ENCODE measurements at places on chromosomes 6 and 20.

DNA sequence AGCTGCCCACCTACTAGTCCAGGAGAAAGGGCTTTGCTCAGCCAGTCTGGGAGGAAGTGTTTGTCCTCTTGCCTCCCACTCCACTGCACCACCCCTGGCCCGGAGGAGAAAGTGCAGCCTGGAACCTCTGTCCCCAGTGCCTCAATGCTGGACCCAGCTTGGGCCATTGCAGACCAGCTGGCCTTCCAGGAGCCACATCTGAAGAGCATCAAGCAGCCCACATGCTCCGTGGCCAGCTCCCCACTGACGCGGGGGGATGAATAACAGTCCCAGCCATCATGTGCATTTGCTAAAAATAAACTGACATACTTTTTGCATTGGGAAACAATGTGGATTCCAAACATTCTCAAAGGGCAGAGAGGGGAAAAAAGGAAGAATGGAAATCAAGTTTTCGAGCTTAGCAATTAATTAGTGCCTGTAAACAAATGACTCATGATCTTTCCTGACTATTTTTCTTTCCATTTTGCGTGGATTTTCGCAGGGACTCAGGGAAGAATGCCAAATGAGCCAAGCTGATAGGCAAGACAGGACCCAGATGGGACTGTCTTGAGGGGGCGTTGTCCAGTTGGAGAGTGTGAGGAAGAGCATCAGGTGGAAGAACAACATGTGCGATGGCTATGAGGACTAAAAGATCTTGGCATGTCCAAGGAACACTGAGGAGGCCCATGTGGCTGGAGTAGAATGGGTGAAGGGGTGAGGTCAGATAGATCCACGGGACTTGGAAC, 34.1 kb downstream of the CEBPB start:
- DNase-seq, result no peak

DNA sequence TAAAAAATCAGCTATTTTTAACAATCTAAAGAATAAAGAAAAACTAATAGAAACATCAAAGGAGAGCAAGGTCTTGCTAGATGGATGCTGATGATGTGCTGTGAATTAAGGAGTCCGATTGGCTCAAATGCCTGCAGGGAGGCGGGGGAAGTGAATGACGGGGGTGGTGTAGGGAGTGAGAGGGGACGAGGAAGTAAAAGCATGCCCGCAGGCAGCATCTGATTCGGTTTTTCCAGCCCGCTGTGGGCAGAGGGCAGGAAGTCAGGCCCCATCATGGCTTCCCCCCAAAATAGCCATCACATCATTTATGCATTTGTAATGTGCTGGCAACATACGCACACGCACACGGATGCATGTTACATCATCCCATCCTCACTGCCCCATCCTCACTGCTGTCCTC, 10.3 kb downstream of the RSPO4 start:
- no peak for DNase-seq

DNA sequence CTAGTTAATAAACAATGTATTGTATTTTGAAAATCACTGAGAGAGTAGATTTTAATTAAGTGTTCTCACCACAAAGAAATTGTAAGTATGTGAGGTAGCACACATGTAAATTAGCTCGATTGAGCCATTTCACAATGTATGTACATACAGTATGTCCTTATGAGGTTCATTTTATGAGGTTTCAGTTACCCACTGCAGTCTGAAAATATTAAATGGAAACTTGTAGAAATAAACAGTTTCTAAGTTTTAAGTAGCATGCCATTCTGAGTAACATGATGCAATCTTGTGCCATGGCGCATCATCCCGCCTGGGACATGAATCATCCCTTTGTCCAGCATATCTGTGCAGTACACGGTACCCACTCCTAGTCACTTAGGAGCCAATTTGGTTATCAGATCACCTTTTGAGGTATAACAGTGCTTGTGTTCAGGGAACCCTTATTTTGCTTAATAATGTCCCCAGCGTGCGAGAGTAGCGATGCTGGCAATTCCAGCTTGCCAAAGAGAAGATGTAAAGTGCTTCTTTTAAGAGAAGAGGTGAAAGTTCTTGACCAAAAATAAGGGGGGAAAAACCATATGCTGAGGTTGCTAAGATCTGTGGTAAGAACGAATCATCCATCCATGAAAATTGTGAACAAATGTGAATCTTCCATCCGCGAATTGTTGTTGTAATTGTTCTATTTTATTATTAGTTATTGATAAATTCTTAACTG, 64.7 kb downstream of the KCNS1 start:
- no peak for DNase-seq

- DNase-seq, result no peak
These were observed 206.9 kb downstream of the TFAP2C start for GRCh38 chr20:56835829-56836550.

DNA sequence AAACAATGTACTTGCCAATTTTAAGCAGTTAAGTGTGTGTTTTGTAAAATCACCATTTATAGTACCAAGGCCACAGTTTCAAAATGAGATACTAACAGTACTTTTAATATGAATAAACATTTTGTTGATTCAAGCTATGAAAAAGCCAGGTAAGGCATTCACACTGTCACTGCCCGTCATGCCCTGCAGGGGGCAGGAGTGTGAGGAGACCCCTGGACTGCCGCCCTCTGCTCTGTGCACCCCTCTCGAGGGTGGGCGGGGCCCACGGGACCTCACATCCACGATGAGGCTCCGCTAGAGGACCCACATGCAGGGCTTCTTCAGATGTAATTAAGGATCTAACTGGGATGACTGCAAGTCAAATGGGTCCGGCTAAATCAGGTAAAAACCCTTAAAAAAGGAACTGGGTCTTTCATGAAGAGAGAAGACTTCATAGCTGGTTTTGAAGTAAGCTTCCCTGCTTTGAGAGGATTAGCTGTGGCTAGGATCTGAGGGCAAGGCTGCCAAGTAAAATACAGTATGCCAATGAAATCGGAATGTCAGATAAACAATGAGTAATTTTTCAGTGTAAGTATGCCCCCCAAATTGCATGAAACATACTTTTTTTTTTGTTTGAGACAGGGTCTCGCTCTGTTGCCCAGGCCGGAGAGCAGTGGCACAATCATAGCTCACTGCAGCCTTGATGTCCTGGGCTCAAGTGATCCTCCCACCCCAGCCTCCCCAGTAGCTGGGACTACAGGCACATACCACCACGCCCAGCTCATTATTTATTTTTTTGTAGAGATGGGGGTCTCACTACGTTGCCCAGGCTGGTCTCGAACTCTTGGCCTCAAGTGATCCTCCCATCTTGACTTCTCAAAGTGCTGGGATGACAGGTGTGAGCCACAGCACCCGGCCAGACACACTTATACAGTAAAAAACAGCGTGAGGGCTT, 18.7 kb downstream of the DIDO1 start:
- DNase-seq, result no peak

GRCh38 chr6:45880159-45880558, 135.5 kb downstream of the CLIC5 start:
- no peak for DNase-seq

GRCh38 chr6:83974409-83975050, 59.0 kb upstream of the MRAP2 start:
- DNase-seq, result no peak

Data from amygdala (tissue), 56 donors.